ENCODE measurements at places on chromosomes 4 and X. TPM values are rescaled to one million over a fixed set of nuclear protein-coding genes. Genes with fewer than 3 reads are reported as not detected.

The SSX1 gene
- not detected for total RNA-seq

The ITIH6 gene
- not detected for total RNA-seq

The APELA gene
- not detected for total RNA-seq

The KIT gene
- 0.55 TPM for total RNA-seq

The MEPE gene
- total RNA-seq = not detected
